ENCODE measurements at places on chromosomes 2 and 18. TPM values are rescaled to one million over a fixed set of nuclear protein-coding genes. Genes with fewer than 3 reads are reported as not detected.

PSMA8 gene
- total RNA-seq: 0.42 TPM

STON1 gene
- 1.9 TPM for total RNA-seq

REG3G gene
- not detected for total RNA-seq

CAVIN2 gene
- 139 TPM for total RNA-seq

NT5C1B gene
- total RNA-seq: not detected

OXER1 gene
- 0.63 TPM for total RNA-seq

DDX18 gene
- 127 TPM for total RNA-seq

BBS5 gene
- total RNA-seq: 0.21 TPM

ST8SIA5 gene
- under 0.01 TPM for total RNA-seq

SCYGR4 gene
- total RNA-seq: not detected

INPP5D gene
- 122 TPM for total RNA-seq

MC2R gene
- total RNA-seq: under 0.01 TPM

TMEM17 gene
- total RNA-seq: 0.21 TPM

GKN1 gene
- total RNA-seq: 0.31 TPM

CHCHD5 gene
- total RNA-seq: 4.6 TPM

FBLN7 gene
- 7.8 TPM for total RNA-seq

QPCT gene
- total RNA-seq: 49.5 TPM

SMCHD1 gene
- total RNA-seq: 957 TPM

CHRND gene
- total RNA-seq: not detected

MBD2 gene
- 51.3 TPM for total RNA-seq

CD207 gene
- 0.10 TPM for total RNA-seq

ERFE gene
- 0.10 TPM for total RNA-seq

STAMBP gene
- total RNA-seq: 8.8 TPM

DIPK1C gene
- total RNA-seq: not detected

Measured in mononuclear cell (primary cell).